CD4-positive, alpha-beta T cell treated with Interleukin-17A for 1 hour (primary cell): ENCODE measurements at places on chromosomes 6 and 20.
A peak's percentile ranks its signal among the peaks of the same experiment; 100 is the strongest.

DNA sequence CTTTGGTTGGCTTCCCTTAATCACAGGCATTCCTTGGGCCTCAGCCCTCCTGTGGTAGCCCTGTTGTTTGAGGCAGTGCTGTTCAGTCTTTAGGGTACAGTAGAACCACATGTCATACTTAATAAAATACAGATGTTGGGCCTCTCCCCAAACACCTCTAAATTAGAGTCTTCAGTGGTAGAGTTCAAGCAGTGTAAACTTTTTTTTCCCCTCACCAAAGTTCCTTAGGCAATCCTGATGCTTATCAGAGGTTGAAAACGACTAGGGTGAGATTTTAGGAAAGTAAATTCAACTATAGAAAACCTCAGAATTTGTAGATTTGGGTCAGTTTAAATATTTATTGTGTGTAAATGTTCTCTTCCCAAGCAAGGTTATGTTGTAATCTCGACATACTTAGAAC, 44.6 kb downstream of the BLTP3A start:
- DNase-seq: no peak

GRCh38 chr6:43219119-43219518, 10.2 kb downstream of the DNPH1 start:
- no peak for DNase-seq

DNA sequence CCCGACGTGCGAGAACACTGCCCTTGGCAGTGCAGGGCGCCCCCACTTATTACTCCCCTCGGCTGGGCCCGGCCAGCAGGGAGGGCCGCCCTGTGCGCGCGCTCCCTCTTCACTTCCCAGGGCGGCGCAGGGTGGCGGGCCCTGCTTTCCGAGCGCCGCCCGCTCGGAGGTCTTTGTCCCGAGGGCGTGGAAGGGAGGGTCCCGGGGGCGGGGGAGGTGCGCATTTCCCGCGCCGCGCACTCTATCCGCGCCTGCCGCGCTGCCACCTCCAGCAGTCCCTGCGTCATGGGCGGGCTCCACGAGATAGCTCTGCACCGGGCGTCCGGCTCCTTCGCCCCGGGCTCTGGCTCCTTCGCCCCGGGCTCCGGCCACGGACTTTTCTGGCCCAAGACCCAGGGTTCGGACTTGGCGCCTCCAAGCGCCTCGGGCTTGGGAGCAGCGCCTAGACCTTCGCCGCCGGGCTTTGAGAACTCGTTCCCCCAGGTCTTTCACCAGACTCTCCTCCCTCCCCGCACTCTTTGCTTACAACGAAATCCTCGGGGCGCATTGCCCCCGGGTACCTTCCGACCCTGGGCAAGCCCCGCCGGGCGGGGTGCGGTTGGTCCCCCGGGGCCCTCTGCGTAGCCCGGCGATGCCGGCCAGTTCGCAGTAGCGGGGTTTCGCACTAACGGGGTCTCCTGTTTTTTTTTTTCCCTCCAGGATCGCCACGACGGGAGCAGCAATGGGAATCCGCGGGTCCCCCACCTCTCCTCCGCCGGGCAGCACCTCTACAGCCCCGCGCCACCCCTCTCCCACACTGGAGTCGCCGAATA, 1.6 kb downstream of the TFAP2C start:
- DNase-seq: no peak

- DNase-seq: no peak
These were observed 122.8 kb downstream of the SYCP2 start for GRCh38 chr20:59810449-59811187.

DNA sequence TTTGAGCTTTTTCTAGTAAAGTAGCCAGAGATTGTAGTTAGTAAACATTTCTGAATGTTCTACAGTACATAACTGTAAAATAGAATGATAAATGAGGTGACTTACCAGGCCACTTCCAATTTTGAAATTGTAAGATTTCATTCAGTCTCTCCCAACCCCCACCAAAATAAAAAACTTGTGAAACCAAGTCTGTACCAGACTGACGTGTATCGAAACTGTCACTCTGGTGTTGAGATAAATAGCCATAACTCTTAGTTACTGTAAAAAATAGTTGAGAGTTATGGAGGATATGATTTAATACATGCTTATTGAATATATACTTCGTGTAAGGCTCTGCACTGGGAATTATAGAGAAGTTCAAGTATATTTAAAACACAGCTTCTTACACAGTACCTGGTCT, 455.7 kb downstream of the PLCB1 start:
- DNase-seq: no peak

DNA sequence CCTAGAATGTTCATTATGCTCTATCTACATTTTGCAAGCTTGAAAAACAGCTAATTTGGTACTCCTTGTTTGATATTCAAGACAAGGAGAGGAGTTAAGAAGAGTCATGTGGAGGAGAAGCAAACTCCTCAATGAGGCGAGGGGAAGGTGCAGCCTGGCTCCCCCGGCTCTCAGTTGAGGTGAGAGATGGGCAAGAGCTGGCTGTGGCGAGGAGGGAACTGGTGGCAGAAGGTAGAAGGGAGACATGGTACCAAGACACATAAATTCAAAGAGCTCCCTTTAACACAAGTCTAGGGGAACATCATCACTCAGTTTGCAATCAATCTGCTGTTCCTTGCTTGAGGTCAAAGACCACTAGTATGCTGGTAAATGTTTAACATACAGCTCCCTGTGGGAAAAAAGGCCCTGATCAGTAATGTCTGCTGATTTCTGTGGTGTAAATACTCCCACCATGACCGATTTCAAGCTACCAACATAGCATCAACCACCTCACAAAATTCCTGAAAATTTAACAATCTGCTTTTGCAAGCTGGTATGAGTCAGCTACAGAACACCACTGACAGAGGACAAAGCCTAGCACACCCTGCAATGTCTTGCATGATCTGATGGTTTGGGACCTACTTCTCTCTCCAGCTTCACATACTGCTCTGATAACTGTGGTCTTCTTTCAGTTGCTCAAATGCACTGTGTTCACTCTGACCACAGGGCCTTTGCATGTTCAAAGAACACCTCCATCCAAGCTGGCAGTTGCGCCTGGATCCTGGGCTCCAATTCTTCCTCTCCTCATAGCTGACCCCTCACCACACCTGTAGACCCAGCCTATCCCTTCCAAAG, 516.3 kb upstream of the CHD6 start:
- DNase-seq: no peak

- DNase-seq: no peak
These were observed 93.3 kb upstream of the MYLIP start for GRCh38 chr6:16035488-16036080.

DNA sequence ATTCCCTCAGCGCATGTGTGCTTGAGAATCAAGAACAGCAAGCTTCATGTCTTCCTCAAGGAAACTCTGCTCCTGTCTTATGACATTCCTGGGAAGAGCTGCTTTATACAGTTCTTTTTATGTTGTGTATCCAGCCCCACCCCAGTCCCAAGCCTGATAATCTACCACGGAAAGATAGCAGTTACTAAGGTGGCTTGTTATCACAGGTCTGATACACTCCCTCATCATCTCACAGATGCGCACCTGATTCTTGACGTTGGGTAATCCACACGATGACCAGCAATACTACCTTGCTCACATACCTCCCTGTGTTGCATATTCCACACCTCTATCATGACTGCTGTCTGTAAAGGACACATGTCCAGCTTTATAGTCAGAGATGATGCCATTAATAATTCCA, 3.2 kb downstream of the NHLRC1 start:
- no peak for DNase-seq

- DNase-seq: peak; percentile 64
These were observed 1.3 kb upstream of the SDCBP2 start for GRCh38 chr20:1330075-1330830.

GRCh38 chr20:4949833-4950178, 51.5 kb downstream of the SLC23A2 start:
- peak; percentile 61 for DNase-seq

DNA sequence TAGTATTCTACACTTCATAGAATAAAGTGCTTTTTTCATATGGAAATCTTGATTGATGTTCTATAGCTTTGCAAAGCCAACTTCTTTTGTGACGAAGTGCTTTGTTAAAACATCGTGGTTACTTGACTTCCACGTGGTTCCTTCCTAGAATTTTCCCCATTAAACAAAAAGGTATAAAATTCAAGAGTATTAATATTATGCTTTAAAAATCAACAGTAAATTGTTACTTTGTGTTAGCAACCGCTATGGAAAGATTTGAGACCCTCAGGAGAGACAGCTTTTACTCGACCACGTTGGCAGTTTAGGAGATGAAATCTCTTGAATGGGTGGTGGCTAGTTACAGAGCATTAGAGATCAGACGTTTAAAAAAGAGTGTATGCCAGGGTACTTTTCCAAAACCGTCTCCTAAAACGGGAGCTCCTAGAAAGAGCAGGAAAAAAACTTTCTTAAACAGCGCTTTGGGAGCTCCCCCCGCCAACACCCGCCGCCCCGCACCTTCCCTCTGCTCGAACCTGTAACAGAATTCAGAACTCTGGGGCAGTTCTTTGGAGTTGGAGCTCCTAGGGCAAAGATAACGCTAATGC, 920 bp downstream of the GJA1 start:
- no peak for DNase-seq

DNA sequence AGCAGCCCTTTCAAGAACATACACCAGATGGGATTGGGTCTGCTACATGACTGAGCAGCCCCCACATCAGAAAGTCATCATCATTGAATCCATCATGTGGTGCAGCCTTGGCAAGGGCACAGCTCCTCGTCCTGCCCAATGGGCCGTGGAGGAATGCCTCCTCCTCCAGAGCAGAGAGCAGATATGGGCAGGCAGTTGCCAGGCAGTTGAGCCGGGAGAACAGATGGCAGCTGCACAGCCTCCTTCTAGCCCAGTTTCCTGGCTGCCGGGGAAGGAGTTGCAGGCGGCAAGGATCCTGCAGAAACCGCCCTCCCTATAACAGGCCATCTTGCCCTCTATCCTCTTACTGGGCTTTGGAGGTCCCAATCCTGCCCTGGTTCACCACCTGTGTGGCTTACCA, 11.9 kb upstream of the ZFAND3 start:
- DNase-seq: no peak

DNA sequence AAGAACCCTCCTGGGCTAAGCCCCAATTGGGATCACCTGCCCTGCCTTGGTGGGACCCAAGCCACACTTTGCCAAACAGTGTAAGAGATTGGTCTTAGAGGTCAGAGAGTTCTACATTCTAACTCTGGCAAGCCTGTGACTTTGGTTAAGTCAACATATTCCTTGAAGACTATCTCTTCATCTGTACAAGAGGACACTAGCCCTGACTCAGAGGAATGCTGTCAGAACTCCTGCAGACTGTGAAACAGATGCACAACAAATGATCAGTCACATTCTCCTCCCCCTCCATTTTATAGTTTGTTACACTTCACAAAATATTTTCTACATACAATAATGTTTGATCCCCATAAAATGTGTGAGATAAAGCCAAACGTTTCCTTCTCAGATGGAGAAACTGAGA, 91.7 kb upstream of the EPB41L1 start:
- no peak for DNase-seq

DNA sequence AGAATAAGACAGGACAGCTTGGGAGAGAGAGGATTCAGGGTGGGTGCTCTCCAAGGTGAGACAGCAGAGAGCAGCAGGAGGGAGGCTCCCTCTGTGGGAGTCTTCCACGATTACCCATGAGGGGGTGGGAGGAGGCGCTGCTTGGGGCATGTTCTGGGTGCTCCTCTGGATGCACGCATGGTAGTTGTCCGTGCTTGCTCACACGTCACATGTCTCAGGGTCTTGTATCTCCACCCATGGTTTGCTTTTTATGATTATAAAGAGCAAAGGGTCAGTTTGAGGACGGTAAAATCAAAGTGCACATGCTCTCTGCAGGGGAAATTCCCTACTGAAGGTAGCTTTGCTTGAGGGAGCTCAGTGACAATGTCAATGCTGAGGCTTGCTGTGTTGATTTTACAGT, 338.4 kb downstream of the THBS2 start:
- DNase-seq: no peak

GRCh38 chr6:159137676-159138075, 31.5 kb upstream of the FNDC1 start:
- no peak for DNase-seq

GRCh38 chr20:25077610-25078169, 4.3 kb downstream of the VSX1 start:
- DNase-seq: no peak

DNA sequence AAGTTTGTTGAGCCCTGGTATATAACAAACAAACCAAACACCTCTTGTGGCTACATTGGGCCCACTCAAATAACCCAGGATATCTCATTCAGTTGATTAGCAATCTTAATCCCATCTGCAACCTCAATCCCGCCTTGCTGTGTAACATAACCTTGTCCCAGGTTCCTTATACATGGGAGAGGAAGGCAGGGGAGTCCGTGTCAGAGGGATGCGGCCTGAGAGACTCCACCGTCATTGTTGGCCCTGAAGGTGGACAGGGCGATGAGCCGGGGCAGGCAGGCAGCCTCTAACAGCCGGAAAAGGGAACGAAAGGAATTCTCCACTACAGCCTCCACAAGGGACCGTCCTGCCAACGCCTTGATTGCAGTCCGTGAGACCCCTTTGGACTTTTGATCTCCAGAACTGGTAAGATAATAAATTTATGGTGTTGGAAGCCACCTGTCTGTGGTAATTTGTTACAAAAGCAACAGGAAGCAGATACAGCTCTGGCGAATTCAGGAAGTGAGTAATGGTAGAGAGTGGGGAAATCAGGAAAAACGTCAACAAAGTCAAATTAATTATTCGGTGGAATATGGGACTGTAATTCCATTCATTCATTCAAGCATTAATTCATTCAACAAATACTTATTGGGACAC, 124.5 kb upstream of the SALL4 start:
- no peak for DNase-seq

GRCh38 chr6:109722011-109722410, 30.9 kb downstream of the FIG4 start:
- DNase-seq: no peak

- no peak for DNase-seq
These were observed 29.5 kb upstream of the TMEM14A start for GRCh38 chr6:52641388-52641787.

GRCh38 chr6:42294759-42295158, 77.1 kb upstream of the MRPS10 start:
- DNase-seq: no peak

- no peak for DNase-seq
These were observed 105.8 kb upstream of the SUPT3H start for GRCh38 chr6:45483501-45483900.
